NCI-H526 treated with DMSO at 0.1 percent for 48 hours (cell line): ENCODE measurements at places on chromosomes 5 and 9.

GRCh38 chr9:70947086-70947485, 174.3 kb downstream of the TRPM3 start:
- no peak for DNase-seq

GRCh38 chr5:118379470-118379869, 608.9 kb downstream of the DTWD2 start:
- DNase-seq = no peak

DNA sequence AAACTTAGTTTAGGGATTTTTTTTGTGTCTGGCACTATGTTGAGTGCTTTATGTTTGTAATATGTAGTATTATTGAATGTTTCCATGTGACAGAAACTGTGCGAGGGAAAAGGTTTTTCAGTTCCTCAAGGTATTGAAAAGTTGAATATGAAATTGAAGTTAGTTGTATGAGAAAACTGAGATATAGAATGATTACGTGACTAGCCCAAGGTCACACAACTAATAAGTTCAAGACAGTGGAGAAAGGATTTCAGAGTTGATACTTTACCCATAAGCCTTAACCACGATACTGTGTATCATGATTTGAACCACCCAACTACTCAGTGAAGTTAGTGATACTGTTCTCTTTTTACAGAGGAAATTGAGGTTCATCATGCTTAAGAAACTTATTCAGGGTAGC, 5.7 kb downstream of the NIPBL start:
- DNase-seq = no peak

DNA sequence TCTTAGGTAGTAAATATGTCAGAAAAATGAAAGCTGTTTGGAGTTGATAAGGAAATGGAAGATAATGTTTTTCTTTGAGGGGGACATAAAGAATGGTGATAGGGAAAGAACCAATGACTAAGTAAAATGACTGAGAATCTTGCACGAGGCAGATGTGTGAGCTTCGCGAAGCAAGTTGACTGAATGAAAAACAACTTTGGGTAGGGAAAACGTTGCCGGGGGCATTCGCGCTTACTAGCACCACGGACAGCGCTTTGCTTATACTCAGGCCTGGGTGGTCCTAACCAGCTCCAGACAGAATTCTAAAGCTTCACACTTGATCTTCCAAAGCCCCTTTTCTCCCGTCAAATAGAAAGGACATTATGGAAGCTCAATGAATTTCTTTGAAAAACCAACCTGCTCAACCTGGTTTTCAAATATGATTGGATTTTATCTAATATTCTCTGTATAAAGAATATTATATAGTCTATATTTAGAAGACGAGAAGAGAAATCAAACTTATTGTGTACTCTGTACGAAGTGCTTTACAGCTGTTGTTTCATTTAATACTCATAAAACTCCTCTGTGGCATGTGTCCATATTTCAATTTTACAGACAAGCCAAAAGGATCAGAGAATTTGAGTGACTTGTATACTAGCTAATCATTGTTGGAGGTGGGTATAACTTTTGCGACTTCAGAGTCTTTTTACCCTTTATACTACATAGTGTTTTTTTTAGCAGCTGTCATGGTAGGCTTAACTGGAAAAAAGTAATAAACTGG, 1.9 kb upstream of the CDKN2B start:
- DNase-seq = no peak

GRCh38 chr5:134047687-134048056, 42.9 kb upstream of the VDAC1 start:
- no peak for DNase-seq

- DNase-seq = no peak
Measured at GRCh38 chr9:70902692-70903131, 218.7 kb downstream of the TRPM3 start.

DNA sequence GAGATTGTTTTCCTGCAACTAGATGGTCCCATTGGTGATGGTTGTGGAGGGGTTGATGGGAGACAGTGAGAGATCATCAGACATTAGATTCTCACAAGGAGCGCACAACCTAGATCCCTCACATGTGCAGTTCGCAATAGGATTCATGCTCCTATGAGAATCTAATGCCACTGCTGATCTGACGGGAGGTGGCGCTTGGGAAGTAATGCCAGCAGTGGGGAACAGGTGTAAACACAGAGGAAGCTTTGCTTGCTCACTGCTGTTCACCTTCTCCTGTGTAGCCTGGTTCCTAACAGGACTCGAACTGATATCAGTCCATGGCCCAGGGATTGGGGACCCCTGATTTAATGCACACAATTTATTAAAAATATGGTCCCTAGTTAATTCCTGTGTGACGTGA, 18.8 kb downstream of the SNCAIP start:
- no peak for DNase-seq

GRCh38 chr9:134688231-134688630, 46.6 kb downstream of the COL5A1 start:
- DNase-seq = no peak

GRCh38 chr9:3087697-3088096, 243.8 kb upstream of the PUM3 start:
- no peak for DNase-seq

DNA sequence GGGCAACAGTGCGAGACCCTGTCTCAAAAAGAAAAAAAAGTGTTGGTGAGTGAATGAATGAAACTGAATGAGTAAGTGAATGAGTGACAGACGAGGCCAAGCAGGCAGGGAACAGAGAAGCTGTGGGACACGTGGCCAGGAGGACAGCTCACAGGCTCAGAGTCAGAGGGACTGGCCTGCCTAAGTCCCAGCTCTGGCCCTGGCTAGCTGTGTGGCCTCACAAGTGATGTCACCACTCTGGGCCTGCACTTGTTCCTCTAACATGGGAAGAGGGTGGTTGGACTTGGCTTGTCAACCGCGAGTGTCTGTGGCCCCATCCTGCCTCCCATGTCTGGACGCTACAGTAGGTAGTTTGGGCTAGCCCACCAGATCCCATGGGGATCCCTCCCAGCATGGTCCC, 4.7 kb upstream of the PLPP7 start:
- DNase-seq = no peak

DNA sequence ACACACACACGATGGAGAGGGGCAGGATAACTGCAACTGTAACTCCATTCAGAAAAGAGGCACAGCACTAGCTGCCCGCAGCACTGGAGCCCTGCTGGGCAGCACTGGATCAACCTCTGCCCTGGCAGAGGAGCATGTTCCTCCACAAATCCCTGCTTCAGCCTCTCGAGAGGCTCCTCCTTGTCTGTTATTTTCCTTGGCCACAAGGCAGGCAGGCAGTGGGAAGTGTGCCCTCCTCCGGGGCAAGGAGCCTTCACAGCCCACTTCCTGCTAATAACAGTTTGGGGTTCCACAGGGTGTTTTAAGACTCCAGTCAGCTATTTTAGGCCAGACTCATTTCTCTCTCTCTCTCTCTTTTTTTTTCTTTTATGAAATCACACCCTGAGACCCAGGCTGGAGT, 11.8 kb downstream of the FXN start:
- DNase-seq = no peak

GRCh38 chr9:118992813-118993794, 376.1 kb downstream of the BRINP1 start:
- no peak for DNase-seq

DNA sequence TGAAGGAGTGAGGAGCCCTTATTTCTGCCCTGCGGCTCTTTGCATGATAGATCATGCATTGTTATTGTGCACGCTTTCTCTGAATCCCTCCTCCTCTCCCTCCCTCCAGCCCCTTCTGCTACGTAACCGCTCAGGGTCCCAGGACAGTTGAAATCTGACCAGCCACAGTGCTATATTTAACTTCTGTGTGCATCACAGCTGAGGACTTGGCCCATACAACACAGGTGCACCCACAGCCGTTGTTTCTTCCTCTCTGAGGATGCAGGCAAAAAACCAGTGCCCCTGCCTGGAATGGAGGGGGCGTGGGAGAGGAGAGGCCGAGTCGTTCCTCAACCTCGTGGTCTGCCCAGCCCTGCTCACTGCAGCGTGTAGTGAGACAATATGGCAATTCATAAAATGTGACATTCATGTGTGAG, 335.6 kb upstream of the CLINT1 start:
- DNase-seq = peak; percentile 90

DNA sequence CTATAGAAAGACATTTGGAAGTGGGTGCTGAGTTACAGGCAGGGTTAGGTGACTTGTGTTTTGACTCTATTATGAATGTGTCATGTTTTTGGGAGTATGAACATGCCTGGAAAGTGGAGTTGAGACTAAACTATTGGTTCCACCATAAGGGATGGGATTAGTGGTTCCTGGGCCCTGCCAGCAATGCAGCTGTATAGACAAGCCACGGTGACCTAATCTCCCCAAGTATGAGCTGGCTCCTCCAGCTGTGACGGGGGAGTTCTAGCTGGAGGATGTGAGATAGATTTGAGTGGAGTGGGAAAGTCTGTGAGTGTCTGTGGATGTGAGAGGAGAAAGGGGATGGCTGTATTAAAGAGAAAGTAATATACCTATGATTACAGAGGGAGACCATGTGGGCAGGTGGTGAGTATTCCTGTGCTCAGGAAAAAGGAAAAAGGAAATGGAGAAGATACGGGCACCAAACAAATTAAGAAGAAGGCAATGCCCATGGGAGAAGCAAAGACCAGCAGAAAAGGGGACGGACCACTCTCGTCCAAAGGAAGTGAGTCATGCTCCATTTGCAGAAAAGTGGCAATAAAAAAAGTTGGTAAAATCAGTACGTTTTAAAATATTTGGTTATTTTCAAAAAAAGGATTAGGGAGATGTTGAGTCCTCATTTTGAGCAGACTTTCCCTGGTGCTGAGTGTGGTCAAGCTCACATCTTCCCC, 48.3 kb upstream of the ICE1 start:
- no peak for DNase-seq

DNA sequence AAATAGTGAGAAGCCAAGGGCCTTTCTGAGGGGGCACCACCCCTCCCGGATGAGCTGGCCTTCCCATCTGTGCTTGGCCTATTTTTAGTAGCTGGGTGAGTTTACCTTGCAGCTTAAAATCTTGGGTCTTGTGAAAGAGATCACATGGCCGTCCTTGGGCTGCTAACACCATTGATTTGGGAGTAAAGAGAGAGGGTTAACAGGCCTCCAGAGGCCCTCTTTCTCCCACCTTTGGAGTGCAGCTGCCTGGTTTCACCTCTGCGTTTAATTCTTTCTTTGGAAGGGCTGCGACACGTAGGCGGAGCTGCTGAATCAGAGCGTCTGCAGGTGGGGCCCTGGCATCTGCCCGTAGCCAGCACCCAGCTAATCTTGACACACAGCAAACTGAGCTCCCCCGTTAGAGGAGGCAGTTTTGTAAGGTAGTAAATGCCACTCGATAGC, 12.8 kb downstream of the OLFM1 start:
- DNase-seq = no peak

GRCh38 chr9:129761293-129761900, 8.6 kb upstream of the PTGES start:
- no peak for DNase-seq

GRCh38 chr9:83981126-83981871, 694 bp downstream of the RMI1 start:
- peak; percentile 14 for DNase-seq

GRCh38 chr5:68518286-68518685, 302.7 kb downstream of the PIK3R1 start:
- no peak for DNase-seq

DNA sequence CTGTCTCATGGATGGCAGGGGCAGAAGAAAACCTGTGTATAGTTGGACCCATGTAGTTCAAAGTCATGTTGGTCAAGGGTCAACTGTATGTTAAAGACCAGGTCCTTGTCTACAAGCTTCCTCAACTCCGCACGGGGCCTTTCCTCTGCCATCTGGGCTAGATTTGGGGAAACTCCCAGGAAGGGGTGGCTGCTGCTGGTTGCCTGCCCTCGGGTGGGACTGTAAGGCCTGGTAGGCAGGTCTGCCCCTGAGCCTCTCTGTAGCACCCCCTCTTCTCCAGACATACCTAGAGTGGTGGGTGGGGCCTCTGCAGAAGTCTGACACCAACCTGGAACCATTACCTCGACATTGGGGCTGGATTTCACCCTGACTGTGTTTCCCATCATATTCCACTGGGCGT, 15.2 kb downstream of the ENHO start:
- DNase-seq = no peak

GRCh38 chr9:107807183-107807582, 317.6 kb upstream of the KLF4 start:
- no peak for DNase-seq

- DNase-seq = no peak
Measured at GRCh38 chr5:111720333-111720890, 36.6 kb downstream of the NREP start.

DNA sequence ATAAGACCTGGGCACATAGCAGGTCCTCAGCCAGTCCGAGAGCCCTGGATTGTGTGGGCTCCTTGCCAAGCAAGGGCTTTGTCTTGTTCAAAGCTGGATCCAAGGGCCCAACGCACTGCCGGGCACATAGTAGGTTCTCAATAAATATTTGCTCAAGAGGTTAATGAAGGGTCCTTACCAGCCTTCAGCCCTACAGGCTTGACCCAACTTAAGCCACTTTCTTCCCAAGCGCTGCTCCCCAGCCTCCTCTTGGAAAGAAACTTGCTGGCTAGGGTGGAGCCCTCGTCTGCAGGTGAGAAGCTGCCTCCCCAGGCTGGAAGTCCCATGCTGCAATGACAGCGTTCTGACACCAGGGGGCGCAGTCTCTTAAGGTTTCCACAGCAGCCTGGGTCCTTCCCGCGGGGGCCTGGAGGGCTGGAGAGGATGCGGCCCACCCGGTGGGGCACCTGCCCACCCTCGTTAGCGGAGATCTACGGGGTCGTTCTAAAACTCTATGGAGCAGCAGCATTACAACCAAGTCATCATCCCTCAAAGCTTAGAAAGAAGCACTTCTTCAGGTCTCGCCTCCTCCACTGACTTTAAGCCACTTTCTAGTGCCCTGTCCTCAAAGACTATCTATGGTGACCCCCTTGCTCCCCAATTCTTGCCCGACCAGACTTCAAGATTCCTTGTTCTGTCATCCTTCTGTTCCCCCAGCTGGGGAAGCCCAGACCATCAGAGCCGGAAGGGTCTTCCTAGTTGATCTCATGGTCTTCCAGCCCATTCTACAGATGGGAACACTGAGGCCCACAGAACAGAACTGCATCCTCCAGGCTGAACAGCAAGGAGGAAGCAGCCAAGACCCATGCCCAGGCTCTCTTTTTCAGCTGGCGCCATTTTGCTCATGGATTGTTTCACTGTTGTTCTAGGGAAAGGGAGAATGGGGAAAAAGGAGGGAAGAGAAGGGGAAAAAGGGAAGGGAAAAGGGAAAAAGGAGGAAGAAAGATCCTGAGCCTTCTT, 115.4 kb downstream of the LHX2 start:
- DNase-seq = no peak

GRCh38 chr5:54867310-54867944, 118.0 kb downstream of the ESM1 start:
- no peak for DNase-seq
